ENCODE measurements at places on chromosomes 2 and 18.

GRCh38 chr2:173590276-173590861 is 235.7 kb downstream of the CDCA7 start:
- peak; percentile 97 for DNase-seq

GRCh38 chr18:13987956-13988355 is 72.6 kb upstream of the MC2R start:
- no peak for DNase-seq

DNA sequence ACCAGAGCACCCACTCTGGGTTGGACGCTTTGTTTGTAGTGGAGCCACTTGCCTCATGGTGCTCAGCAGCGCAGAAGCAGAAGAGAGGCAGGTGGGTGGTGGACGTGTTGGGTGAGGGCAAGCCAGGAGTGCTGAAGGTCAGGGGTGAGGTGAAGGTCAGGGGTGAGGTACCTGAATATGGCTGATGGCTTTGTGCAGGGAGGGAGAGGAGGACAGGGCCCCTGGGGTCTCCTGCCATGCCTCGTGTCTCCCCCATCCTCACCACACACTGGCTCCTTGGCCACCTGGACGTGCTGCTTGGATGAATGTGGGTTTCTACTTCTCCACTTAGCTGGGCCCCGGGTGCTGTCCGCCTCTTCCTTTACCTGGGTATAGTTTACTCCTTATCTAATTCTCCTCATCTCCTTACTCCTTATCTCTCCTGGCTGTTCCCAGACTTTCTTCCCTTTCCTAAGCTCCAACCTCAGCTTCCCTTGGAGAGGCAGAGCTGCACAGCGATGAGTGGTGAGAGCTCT is 68.1 kb downstream of the DYSF start:
- DNase-seq: no peak

- no peak for DNase-seq
These were observed 296.4 kb upstream of the CELF4 start for GRCh38 chr18:37861981-37862380.

DNA sequence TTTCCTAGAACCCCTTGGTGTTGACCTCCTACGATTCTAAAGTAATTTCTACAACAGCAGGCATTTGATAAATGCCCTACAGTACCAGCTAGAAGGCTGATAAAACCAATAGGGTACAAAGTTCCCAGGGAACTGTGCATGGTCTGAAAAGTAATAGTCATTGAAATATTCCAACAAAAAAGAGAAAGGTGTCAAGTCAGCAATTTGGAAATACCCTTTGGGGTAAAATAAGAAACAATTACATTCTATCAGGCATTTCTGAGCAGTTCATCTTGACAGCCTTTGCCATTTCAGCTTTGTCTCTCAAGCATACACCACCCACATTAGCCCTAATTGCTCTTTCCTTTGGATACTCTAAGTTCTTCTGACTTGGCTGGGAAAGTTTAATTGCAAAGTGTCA is 542.9 kb upstream of the DDX18 start:
- DNase-seq: no peak

DNA sequence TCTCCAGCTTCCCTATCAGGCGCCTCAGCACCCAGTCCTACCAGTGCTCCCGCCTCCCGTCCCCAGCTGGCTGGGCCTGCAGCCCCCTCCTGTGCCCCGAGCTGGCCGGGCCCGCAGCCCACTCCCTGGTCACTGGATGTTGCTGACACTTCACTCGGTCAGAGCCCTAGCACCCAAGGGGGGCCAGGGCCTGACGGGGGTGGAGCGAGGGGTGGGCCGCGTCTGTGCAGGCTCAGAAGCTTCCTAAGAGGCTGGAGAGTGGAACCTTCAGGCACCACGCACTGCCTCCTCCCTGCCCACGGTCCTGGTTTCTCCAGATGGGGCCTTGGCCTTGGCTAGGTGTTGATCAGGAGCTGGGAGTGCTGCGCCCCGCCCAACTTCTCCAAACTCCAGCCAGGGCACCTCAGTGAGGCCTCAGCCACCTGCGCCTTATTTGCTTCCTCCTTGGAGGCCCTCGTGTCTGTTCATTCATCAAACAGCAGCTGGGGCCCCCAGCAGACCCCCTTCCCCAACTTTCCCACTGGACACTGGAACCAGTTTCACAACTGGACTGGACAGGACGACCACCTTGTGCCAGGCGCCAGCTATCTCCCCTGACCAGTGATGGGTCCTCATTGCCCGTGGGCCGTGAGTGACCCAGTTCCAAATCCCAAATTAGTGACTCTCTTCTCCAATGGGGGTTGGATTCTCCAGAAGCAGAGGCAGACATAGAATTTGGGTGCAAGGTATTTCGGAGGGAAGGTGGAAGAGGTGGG is 16.7 kb downstream of the CAPN10 start:
- DNase-seq: no peak

DNA sequence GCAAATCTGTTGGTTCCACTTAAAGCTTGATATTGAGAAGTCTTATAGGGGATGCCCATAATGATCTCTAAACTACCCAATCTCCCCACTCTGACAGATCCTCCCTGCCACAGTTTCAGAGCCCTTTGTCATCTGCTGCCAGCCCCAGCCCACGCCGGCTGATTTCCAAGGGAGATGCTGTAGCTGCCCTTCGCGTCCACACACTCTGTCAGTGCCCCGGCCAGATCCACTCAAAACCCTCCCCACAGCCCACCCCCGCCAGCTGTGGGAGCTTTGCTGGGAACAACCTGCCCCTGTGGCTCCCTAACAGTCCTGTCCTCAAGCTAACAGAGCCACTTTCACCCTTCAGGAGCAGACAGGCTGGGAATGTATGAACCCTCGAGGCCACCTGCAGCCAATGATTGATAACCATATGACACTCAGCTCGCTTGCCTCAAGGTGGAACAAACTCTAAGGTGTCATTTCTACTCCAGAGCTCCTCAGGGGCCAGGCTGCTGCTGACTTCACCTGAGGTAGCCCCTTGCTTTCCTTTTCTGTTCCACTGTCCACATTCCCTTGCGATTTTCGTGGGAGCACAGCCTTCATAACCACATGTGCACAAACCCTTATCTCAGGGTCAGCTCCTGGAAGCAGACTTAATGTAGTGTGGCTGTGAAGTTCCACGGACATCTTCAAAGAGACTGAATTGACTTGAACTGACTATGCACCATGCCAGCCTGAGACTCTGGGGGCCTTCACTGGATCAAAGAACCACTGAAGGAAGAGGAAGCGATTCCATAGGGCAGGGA is 92.6 kb upstream of the LGALSL start:
- DNase-seq: no peak

GRCh38 chr2:197196541-197197180 is 113.9 kb downstream of the ANKRD44 start:
- DNase-seq: no peak

GRCh38 chr2:201419057-201419635 is 32.1 kb downstream of the TRAK2 start:
- DNase-seq: no peak

GRCh38 chr2:42839809-42840501 is 47.6 kb upstream of the HAAO start:
- no peak for DNase-seq
